Uterus (tissue), 4 donors: ENCODE measurements at places on chromosomes 6 and 20. TPM values are rescaled to one million over a fixed set of nuclear protein-coding genes. Genes with fewer than 3 reads are reported as not detected.

GRCh38 chr20:49568278-49569151 lies 578 bp upstream of the PTGIS start:
- peak; percentile 84 for DNase-seq

DNA sequence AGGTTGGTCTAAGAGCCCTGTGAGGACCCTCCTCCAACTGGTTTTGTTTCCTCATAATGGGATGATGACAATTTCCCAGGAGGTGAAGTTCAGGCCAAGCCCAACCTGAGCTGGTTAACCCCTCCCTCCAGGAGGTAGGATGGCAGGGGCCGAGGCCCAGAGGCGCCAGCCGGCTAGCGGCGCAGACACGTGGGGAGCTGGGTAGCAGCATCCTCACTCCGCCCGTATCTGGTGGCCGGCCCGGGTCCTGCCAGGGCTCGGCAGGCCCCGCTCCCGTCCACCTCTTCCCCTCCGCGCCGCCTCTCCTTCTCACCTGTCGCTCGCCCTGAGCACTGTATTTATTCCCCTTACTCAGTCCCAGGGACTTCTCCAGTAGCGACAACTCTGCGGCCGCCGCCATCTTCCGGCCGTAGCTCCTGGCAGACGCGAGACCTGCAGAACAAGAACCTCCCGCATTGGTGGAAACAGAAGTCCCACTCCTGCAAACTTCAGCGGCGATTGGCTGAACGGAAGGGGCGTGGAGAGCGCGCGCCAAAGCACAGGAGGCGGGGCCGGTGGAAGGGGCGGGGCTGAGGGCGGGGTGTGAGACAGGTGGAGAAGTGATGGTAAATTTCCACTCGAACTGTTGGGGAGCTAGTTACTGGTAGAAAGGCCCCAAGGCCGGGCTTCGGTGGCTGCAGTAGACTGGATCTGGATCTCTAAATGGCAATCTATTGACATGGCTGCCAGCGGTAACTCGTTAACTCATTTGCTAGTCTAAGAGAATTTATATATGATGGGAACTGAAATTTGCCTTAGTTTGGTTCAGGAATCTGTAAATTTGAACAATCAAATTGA lies at the start of gene EEF1E1:
Gene EEF1E1 (minus strand): TSS at position 427 of the 837 bp plus-strand sequence. CDS start 27 bp downstream, at position 400.
- peak; percentile 92 for DNase-seq

GRCh38 chr20:57384953-57385761 lies 6.0 kb upstream of the RBM38 start:
- no peak for DNase-seq

DNA sequence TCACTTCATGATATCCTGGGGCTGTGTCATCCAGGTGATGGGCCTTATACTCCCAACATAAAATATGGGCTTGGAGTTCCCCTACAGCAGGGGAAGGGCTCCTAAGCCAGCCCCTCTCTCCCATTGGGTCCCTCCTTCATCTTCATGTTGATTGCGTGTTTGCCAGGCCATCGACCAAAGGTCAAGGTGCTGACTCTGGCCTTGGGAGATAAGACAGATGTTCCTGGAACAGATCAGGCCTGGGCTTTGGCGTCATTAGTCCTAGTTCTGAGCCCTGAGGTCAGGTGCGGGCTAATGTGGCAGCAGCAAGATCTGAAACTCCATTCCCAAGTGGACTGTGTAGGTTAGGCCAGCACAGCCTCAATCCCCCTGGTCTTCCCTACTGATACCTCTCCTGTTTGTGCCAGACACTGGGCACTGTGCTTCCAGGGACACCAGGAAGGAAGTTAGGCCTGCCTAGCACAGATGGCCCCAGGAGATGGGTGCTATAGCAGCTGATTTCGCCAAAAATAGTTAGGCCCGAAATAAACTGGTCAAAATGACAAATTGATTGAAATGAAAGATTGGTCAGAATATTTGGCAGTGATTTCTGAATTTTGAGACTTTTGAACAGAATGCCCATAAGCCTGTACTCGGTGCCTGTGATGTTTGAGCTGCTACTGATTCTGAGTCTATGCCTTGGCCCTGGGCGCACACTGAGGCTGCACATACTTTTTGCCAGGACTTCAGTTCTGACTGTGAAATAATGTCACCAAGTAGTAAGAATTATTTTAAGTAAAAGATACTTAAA lies 28.8 kb downstream of the EPB41L1 start:
- no peak for DNase-seq

DNA sequence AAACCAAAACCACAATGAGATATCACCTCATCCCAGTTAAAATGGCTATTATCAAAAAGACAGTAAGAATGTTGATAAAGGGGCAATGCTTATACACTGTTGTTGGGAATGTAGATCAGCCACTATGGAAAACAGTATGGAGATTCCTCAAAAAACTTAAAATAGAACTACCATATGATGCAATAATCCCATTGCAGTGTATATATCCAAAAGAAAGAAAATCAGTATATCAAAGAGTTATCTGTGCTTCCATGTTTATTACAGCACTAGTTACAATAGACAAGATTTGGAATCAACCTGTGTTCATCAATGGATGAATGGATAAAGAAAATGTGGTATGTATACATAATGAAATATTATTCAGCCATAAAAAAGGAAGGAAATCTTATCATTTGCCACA lies 3.5 kb upstream of the FABP7 start:
- DNase-seq: no peak

GRCh38 chr6:1624851-1625781 lies 15.4 kb downstream of the FOXC1 start:
- no peak for DNase-seq

GRCh38 chr6:125957845-125958244 lies 1.3 kb downstream of the HINT3 start:
- DNase-seq: no peak

The SIRPD gene
- not detected for total RNA-seq
